ENCODE measurements at places on chromosomes 5 and 9.

DNA sequence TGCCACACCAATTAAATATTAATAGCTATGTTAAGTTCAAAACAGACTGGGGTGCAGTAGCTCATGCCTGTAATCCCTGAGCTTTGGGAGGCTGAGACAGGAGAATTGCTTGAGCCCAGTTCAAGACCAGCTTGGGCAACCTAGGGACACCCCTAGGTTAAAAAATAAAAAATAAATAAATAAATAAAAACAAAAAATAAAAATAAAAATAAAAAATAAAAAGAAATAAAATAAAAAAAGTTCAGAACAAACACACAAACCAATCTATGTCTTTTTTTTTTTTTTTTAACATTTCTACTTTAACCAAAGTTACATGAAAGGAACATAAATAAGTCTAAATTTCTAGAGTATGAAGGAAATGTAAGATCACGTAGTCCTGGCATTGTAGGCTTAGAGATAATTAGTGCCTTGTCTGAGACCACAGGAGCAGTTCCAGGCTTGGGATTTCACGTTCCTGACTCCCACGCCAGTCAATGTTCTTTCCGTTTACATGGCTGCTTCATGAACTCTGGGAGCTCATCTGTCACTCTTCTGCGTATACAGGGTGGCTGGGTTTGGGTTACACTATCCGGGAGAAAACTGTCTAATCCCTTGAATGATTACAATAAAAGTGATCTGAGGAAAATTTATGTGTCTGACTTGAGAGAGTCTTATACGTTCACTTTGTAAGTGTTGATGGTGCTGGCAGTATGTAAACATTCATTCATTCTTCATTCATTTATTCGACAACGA is 85.2 kb downstream of the KIAA1958 start:
- DNase-seq = no peak

DNA sequence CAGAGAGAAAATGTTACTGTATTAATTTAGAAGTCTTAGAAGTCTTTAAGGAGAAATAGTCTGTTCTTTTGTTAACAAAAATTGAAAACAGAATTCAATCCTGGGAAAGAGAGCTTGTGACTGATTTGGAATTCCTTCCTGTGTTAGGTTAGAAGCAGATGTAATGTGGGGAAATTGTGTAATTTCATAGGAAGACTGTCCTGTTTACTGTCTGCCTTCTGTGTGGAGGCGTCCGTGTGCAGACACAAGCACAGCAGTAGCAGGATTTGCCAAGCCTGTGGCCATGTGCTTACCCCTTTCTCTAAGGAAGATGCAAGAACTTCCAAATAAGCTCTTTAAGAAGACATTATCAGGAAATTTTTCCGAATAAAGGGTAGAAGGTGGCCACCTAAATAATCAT is 36.7 kb upstream of the F2R start:
- peak; percentile 79 for DNase-seq

- DNase-seq = peak; percentile 63
Measured at GRCh38 chr5:153523211-153523610, 32.7 kb downstream of the GRIA1 start.

- DNase-seq = peak; percentile 58
Measured at GRCh38 chr5:143511736-143512135, 108.2 kb upstream of the NR3C1 start.

DNA sequence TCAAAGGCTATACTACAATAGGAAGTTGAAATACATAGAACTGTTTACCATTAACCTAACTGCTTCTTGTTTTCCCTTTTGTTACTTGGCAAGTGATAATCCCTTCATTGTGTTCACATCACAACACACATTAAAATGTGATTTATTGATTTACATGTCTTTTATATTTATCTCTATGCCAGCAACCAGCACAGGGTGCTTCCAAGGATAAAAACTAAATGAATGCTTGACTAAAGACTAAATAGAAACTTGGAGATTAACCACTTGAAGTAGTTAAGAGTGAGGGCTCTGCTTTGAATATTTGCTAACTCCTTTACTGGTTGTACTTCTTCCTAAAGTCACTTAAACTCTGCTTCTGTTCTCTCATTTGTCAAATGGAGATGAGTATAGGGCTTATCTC is 1730.6 kb downstream of the EFNA5 start:
- DNase-seq = no peak

GRCh38 chr9:113614843-113615648 is 151.5 kb downstream of the RGS3 start:
- peak; percentile 93 for DNase-seq

- DNase-seq = no peak
Measured at GRCh38 chr5:56319526-56320181, 86.5 kb upstream of the ANKRD55 start.

Measured in fibroblast of gingiva (primary cell).